ENCODE measurements at places on chromosomes 2 and 18.

- DNase-seq: no peak
Observed at GRCh38 chr18:13653746-13654433, 72.5 kb downstream of the FAM210A start.

GRCh38 chr2:217671871-217672270, 330.9 kb downstream of the TNS1 start:
- DNase-seq: no peak

DNA sequence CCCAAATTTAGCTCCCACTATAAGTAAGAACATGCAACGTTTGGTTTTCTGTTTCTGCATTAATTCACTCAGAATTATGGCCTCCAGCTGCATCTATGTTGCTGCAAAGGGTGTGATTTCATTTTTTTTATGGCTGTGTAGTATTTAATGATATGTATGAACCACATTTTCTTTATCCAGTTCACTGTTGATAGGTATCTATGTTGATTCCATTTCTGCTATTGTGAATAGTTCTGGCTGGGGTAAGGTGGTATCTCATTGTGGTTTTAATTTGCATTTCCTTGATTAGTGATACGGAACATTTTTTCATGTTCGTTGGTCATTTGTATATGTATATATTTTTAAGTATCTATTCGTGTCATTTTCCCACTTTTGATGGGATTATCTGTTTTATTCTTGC, 674.3 kb downstream of the NUP35 start:
- DNase-seq: no peak

GRCh38 chr18:3345452-3345851, 83.5 kb downstream of the MYL12B start:
- DNase-seq: no peak

GRCh38 chr2:181457121-181457740, at the start of gene ITGA4:
TSS of gene ITGA4 (plus strand) at chr2:181457386. CDS start at chr2:181457655, 269 bp downstream.
- peak; percentile 83 for DNase-seq

DNA sequence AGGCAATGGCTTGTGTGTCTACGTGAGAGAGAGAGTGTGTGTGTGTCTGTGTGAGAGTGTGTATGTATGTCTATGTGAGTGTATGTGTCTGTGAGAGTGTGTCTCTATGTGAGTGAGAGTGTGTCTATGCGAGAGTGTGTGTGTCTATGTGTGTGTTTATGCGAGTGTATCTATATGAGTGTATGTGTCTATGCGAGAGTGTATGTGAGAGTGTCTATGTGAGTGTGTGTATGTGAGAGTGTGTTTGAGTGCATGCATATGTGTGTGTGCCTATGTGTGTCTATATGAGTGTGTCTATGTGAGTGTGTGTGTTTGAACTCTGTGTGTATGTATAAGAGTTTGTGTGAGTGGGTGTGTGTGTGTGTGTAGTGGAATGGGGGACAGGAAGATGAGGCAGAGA, 9.8 kb upstream of the GNLY start:
- no peak for DNase-seq

DNA sequence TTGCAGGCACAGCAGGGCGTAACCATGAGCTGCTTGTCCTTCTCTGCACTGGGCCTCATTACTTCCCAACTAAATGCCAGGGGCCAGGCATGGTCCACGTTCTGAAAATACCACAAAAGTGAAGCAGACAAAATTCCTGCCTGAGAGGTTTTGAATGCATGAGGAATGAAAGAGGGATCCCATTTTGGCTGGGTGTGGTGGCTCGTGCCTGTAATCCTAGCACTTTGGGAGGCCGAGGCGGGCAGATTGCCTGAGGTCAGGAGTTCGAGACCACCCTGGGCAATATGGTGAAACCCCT, 139.5 kb downstream of the MBP start:
- DNase-seq: no peak

GRCh38 chr2:127951026-127951425, 65.3 kb upstream of the AMMECR1L start:
- no peak for DNase-seq

DNA sequence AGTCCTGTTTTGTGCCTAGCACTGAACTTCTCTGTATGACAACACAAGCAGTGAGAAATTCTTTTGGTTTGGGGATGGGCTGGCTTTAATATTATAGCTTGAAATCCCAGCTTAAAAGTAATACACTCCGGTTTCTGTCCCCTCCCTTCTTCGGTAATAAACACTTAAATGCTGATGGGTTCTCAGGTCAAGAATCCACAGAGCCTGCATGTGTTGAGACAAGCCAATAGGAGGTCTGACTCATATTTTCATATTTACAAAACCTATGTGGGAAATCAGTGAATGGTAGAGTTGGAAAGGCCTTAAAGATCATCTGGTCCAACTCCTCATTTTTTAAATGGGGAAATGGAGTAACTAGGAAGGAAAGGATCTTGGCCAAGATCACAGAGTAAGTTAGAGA, 47.5 kb downstream of the VSNL1 start:
- DNase-seq: no peak

DNA sequence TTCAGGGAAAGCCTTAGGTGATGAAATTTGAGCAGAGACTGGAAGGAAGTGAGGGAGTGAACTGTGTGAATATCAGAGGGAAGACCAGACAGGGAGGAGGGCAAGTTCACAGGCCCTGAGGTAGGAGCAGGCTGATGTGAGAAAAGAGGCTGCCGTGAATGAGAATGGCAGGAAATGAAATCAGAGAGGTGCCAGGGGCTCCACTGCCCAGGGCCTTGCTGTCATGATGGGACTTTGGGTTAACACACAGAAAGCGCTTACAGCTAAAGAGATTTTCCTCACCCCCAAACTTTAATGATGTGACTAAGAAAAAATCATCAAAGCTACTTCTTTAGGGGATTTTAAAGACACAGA, 53.8 kb downstream of the MARCHF4 start:
- DNase-seq: no peak

DNA sequence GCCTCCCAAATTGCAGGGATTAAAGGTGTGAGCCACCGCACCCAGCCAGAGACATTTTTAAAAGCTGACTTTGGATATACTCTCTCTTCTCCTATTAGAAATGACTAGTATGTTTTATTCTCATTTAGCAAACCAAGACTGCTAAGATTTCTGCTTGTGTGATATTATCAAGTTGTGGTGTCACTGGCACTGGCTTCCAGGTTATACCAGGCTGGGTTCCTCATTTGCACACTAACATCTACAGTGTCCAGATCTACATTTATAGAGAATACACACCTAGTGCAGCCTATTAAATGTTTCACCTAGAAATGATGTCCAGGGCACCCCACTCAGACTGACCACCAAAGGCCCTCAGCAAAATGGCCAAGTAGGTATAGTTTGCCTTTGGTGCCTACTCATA, 265.3 kb upstream of the STON1 start:
- no peak for DNase-seq

- no peak for DNase-seq
Observed at GRCh38 chr18:59072727-59073421, 66.8 kb upstream of the SEC11C start.

DNA sequence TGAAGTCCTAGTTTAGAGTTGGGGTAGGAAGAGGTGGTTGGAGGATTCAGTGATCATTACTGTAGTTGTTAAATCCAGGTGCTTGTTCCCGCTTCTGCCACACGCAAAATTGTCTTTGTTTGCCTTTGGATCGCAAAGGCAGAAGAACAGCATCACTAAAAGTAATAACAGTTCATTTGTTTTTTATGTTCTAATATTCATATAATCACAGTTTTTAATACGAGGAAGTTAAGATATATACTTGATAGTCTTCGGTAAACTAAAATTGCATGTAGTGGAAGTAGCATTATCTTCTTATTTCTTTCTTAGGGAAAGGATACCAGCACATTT, 365 bp downstream of the NDUFB3 start:
- no peak for DNase-seq

GRCh38 chr2:222193328-222193983, 105.3 kb downstream of the PAX3 start:
- DNase-seq: no peak

GRCh38 chr2:9658972-9659371, 28.2 kb upstream of the YWHAQ start:
- no peak for DNase-seq

GRCh38 chr2:29808321-29808720, 113.1 kb downstream of the ALK start:
- no peak for DNase-seq

DNA sequence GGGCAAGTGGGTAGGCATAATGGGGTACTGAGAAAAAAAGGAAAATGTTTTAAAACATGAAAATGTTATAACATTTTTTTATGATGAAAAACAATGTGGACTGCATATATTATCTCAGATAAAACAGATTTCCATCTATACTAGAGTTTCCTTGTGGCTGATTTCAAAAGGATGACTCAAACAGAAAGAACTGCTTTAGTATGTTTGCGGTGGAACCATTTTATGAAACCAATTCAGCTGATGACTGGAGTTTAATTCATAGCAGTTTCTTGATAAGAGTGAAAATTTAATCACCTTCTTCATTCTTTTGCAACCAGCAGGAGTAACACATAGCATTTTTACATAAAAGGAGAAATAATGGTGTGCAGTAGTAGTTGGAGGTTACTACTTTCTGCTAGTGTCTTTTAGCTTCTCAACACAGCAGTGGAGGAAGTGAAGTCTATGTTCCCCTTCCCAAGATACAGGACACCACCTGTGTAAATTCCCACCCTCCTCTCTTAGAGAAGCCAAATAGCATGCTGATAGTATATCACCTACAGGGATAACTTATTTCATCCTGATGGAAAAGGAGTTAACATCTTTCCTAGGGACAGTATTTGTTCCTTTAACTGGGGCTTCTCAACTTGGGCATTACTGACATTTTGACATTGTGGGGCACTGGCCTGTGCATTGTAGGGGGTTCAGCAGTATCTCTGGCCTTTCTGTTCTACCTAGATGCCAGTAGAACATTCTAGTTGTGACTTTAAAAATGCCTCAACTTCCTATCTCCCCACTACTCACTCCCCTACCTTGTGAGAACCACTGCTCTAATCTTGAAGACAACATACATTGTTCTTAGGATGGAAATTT, 29.9 kb downstream of the PELI1 start:
- no peak for DNase-seq

DNA sequence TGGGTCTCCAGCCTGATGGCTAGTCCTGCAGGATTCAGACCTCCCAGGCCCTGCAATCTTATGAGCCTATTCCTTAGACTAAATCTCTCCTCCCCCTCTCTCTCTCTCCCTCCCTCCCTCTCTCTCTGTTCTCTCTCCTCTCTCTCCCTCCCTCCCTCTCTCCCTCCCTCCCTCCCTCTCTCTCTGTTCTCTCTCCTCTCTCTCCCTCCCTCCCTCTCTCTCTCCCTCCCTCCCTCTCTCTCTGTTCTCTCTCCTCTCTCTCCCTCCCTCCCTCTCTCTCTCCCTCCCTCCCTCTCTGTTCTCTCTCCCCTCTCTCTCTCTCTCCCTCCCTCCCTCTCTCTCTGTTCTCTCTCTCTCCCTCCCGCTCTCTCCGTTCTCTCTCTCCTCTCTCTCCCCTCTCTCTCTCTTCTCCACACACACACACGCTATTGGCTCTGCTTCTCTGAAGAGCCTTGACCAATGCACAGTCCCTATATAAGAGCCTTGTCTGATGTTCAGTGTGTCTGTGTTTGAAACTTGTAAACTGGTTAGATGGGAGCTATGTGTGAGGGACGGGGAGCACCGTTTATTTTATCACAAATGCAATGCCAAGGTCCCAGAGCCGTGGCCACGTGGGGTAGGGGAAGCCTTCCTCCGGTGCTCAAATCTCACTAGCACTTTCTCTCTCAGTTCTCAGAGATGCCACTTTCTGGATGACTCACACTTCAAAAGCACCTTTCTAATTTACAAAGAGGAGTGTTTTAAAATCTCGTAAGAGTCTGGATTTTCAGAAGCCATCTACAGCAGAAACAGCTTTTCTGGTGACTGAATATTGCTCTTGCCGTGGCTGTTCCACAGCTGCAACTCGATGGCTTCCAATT, 9.4 kb upstream of the PRLH start:
- DNase-seq: peak; percentile 26

GRCh38 chr2:132256251-132256902, 94.6 kb upstream of the ANKRD30BL start:
- DNase-seq: no peak

DNA sequence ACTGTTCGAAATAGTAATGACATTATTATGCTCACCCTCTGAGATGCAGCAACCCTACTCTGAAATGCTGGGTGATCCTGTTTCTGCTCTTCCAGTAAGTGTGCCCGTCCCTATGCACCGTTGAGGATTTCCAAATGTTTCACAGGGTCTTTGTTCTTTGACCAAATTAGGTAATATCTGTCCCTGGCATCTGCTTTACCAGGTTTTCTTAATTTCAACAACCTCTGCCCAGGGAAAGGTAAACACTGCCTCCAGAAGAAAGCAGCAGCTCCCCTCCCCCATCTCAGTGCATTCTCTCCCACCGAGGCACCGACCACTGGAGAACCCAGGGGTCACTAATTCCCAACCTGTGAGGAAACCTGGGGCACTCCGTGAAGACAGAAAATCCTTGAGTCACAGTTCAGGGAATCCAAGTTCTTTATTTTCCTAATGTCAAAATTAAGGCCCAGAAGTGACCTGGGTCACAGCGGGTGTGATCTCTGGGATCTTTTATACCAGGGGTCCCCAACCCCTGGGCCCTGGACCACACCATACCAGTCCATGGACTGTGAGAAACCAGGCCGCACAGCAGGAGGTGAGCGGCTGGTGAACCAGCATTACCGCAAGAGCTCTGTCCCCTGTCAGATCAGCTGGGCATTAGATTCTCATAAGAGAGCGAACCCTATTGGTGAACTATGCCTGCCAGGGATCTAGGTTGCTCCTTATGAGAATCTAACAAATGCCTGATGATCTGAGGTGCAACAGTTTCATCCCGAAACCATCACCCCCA, 1.2 kb upstream of the GRB14 start:
- DNase-seq: no peak

DNA sequence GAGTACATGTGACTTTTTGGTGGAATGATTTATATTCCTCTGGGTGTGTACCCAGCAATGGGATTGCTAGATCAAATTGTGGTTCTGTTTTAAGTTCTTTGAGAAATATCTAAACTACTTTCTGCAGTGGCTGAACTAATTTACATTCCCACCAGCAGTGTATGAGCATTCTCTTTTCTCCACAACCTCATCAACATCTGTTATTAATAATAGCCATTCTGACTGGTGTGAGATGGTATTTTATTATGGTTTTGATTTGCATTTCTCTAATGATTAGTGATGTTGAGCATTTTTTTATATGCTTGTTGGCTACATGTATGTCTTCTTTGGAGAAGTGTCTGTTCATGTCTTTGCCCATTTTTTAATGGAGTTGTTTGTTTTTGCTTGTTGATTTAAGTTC, 267.4 kb upstream of the NT5C1B start:
- no peak for DNase-seq

GRCh38 chr2:210363876-210364275, 48.9 kb upstream of the MYL1 start:
- no peak for DNase-seq

DNA sequence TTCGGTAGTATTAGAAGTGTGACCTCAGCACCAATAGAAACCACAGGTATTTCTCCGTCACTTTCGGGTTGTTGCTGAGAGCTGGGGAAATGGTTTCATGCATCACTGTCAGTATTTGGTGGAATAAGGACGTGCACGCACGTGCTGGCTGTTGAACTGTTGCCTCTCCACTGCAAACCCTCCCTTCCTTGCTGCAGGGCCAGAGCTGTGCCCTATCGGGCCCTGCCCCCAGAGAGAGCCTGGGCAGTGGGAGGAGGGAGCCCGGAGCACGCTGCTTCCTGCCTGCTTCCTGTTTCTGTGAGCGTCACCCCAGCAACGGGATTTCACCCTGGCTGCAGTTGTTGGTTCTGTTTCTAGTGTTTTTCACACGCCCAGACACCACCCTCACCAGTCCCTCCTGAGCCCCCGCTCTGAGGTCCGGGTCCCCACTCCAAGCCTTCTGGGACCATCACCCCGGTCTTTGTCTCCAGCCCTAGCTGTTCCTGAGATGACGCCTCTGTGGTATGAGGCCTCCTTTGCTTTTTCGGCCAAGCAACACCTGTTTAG, 47.4 kb downstream of the LRRFIP1 start:
- peak; percentile 64 for DNase-seq

- no peak for DNase-seq
Observed at GRCh38 chr2:118738524-118739308, 108.7 kb downstream of the EN1 start.
